ENCODE measurements at places on chromosomes 3 and 15.

- no peak for DNase-seq
Measured at GRCh38 chr3:46893763-46894162, 16.2 kb downstream of the PTH1R start.

- no peak for DNase-seq
Measured at GRCh38 chr3:185279587-185280138, 25.8 kb upstream of the EHHADH start.

GRCh38 chr15:67579164-67579563 is 36.7 kb downstream of the MAP2K5 start:
- no peak for DNase-seq

DNA sequence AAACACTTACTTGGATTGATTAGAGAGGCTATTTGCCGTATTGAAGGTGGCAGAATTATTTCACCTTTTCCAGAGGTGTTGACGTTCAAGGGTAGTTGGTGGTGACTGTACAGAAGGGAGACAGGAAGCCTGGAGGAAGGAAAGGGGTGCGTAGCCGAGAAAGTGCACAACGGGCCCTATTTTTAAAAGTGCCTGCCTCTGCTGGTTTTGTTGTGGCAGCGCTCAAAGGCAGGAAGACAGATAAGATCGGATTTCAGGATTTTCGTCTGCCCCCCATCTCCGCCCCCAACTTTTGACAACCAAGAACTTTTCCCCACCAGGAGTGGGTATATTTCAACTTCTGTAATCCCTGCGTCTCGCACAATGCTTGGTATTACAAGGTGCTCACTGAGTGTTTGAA is 38.5 kb downstream of the SMAD3 start:
- DNase-seq, result peak; percentile 75

DNA sequence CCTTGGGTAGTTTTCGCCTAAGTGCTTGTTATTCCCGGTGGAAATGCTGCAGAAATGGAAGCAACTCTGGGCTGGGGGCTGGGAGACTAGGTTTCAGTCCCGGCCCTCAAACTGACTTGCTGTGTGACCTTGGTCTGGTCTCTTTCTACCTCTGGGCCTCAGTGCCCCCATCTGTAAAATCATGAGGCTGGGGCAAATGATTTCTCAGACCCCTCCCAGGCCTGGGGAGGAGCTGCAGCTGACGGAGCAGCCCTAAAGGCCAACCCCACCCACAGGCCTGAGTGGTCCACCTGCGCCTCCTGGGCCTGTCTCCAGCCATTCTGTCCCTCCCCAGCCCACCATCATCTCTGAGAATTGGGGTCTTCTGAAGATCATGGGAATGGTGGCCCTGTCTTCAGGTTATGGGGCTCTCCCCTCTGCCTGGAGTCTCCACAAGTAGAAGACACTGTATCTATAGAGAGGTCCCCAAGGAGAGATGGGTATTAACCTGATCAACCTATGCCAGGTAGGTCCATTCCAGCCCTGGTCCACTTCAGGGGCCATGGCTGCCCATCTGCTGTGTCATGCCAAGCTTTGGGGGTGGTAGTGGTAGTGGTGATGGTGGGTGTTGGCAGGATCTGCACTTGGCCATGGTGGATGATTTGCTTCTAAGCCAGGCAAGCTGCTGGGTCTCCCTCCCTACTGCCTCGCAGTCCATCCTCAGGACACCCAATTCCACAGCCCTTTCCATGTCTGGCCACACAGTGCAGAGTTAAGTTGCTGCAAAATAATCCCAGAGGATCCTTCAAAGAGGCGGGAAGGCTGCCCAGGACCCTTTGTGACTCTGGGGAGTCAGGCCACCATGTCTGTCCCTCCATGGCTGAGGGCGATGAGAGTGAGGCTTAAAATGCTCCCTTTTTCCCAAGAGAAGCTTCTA is 46.0 kb downstream of the ITGA11 start:
- no peak for DNase-seq

GRCh38 chr15:71148048-71148447 is 32.8 kb downstream of the THSD4 start:
- no peak for DNase-seq

DNA sequence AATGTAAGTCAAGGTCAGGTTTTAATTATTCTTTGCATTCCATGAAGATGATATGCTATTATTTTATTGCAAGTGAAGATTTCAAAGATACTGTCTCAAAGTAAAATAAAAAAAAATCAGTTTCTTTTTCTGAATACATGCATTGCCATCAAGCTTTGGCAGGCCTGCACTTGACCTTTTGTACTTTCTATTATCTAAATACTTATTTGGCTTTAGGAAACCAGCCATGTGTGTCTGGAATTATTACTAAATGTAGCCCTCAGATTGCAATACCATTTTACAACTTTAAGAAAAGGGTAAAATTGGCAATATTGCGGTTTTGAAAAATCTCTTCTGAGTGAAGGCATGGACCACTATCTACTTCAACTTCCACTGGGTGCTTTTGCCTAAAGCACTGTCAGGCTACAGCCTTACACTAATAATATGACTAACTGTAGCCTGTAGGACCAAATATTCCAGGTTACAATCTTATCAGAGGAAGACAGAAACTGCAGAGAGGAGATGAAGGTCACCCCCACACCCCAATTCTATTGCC is 349.4 kb upstream of the DCBLD2 start:
- no peak for DNase-seq

DNA sequence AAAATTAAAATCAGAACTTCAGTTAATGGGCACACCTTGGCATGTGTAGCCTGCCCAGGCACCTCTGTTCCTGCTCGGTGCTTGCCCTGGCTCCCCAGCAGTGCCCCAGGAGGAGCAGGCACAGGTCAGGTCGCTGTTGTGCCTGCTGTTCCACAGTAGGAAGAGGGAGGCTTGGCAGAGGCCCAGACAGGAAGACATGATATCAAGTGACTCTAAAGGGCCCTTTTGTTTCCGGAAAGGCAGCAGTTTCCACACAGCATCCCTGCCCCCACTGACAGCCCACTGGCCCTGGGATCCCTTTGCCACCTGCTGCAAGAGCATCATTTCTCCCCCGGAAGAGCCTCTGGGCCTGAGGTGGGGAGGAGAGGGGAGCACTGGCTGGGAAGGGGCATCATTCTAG is 40.5 kb upstream of the HES1 start:
- DNase-seq, result peak; percentile 60

DNA sequence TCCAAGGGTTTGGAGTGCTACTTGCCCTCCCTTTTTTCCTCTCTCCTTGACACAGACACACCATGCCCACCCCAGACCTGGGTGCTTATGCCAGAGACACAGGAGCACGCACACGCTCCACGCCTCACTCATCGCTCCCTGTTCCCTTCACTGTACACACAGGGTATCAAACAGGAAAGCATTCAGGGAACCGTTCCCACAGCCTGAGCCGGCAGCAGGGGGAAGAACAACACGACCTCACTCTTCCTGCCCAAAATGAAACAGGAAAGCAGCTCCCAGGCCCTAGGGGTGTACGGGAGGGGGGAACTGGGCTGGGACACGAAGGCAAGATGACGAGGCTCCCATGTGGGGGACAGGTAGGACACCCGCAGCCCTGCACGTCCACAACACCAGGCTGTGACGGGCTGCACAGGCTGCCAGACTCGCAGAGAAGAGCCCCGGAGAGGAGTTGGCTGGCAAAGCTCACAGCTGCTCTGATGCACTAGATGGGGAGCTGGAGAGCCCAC is 11.2 kb downstream of the DLL4 start:
- no peak for DNase-seq

GRCh38 chr3:122403489-122403888 is 12.4 kb downstream of the WDR5B start:
- no peak for DNase-seq

DNA sequence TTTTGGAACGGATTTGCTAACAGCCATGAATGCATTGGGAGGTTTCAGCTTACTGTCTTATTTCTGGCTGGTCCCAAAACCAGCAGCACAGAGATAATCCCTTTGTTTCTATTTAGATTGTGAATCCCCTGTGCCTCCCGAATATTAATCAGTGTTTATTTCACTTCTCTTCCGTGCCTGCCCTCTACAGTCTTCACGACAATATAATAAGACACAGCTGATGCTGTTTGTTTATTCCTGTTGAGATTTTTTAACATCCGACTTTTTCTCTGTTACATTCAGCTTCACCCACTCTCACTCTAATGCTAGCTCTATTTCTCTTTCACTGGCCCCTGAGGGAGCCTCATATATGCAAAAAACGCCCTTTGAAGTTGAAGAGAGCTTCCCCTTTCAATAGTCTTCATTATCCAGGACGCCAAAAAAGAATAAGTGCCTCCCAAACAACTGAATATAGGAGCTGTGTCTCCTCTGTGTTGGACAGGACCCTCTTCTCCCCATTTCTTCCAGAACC is 995.3 kb downstream of the ROBO2 start:
- DNase-seq, result no peak

DNA sequence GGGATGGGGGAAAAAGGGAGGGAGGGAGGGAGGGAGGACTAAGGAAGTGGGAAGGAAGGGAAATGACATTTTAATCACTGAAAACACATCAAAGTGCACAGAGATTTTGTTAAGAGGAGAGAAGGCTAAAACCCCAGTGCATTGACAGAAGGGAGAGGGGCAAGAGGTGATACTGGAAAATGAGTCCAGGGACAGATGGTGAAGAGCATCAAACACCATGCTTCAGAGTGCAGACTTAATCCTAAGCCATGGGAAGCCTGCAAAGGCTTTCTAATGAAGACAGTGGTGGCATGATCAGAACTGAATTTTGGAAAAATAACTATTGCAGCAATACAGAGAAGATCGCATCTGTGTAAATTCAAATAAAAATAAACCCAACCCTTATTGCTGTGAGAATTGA is 41.8 kb downstream of the HGD start:
- DNase-seq, result no peak

- DNase-seq, result no peak
Measured at GRCh38 chr3:8554696-8555095, 53.1 kb downstream of the LMCD1 start.

GRCh38 chr15:70274908-70275307 is 177.2 kb upstream of the TLE3 start:
- DNase-seq, result no peak

GRCh38 chr3:125652349-125652748 is 57.1 kb upstream of the OSBPL11 start:
- DNase-seq, result no peak

Measured in Jurkat, Clone E6-1 (cell line).